ENCODE measurements at places on chromosomes 1 and 21. TPM values are rescaled to one million over a fixed set of nuclear protein-coding genes. Genes with fewer than 3 reads are reported as not detected.
A peak's percentile ranks its signal among the peaks of the same experiment; 100 is the strongest.

GRCh38 chr1:201335901-201336300 lies 41.6 kb downstream of the TNNT2 start:
- no peak for DNase-seq

- no peak for DNase-seq
These were observed 347.9 kb downstream of the USH2A start for GRCh38 chr1:216075339-216075738.

DNA sequence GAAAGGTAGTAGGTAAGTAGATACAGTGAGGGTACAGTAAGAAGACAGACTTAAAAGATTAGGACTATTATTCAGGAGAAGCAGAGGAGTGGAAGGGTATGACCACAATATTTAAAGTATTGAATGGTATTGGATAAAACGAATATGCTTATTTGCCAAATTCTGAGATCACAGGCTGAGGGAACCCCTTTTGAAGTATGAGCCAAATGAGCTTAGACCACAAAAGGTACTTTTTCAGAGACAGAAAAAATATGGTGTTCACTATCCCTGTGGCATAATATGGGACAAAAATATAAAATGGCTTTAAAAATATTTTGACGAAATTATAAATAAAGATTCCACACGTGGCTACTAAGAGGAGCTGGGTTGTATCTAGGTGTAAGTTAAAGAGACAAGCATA lies 880 bp upstream of the MTF2 start:
- no peak for DNase-seq

DNA sequence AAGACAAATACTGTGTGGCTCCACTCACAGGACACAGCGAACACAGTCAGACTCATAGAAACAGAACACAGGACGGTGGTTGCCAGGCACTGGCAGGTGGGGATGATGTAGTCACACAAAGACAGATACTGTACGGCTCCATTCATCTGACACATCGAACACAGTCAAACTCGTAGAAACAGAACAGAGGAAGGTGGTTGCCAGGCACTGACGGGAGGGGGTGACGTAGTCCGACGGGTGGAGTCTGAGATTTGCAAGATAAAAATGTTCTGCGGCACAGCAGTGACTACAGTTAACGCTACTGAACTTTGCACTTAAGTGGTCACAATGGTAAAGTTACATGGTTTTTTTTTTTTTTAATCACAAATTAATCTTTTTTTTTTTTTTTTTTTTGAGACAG lies 18.7 kb downstream of the C21orf58 start:
- DNase-seq, result no peak

DNA sequence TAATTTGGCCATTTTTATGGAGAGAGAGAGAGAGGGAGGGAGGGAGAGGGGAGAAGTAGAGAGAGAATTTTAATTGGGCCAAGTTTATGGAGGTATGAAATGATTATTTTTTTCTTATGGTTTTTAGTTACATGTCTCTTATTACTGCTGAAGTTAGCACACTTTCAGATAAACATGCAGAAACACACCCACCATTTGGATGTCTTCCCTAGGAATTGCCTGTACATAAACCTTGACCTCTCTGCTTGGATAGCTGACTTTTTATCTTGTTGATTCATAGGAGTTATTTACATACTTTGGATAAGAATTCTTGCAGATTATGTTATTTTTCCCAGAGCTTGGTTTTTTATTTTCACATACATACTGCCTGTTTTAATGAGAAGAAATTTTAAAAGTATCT lies 310.2 kb upstream of the ADAMTS5 start:
- DNase-seq, result no peak

DNA sequence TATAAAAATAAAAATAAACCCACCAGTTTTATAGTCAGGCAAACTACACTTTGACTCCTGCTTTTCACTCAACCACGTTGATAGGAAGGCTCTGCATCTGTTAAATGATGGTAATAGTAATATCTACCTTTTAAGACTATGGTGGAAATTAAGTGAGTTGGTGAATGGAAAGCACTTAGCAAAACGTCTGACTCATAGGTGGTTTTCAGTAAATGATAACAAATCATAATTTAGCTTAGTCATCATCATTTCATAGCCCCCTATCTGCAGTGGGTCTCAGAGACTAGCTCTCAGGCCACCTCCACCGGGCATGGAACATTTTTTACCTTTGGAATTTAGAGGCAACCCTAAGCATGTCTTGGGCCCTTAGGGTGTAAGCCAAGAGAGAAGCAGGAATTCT lies 160.0 kb downstream of the PDE4B start:
- no peak for DNase-seq

DNA sequence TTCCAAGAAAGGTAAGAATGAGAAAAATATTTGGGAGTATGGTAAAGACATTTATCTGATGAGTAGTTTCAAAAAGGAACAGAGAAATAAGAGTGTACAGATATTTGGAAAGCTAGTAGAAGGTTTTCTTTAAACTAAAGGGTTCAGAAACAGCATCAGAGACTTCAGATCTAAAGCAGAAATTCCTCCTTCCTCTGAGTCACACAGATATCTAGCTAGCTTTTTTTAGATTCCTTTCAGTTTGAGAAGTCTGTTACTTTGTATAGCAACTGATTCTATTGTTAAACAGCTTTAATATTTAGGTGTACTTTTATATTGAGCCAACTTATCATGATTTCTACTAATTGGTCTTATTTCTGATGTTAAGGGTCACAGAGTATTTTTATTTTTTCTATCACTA lies 4.7 kb downstream of the AMY2B start:
- DNase-seq, result no peak

- no peak for DNase-seq
These were observed 329.5 kb downstream of the SIPA1L2 start for GRCh38 chr1:232300466-232300865.

DNA sequence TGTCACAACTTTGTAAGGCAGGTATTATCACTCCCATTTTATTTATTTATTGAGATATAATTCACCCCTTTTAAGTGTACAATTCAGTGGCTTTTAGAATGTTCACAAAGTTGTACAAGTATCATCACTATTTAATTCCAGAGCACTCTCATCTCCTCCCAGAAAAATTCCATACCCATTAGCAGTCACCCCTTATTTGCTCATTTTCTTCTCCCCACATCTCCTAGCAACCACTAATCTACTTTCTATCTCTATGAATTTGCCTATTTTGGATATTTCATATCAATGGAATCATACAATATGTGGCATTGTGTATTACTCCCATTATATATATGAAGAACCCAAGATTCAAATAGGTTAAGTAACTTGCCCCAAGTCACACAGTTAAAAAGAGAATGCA lies 7.0 kb downstream of the DSTYK start:
- no peak for DNase-seq

GRCh38 chr1:7529917-7530316 lies 241.2 kb upstream of the VAMP3 start:
- no peak for DNase-seq

- DNase-seq, result no peak
These were observed 73.3 kb upstream of the SLC44A3 start for GRCh38 chr1:94746635-94747525.

- no peak for DNase-seq
These were observed 51.5 kb downstream of the MAP3K7CL start for GRCh38 chr21:29181799-29182470.

- DNase-seq, result no peak
These were observed 14.7 kb downstream of the PROX1 start for GRCh38 chr1:214002472-214002871.

- DNase-seq, result no peak
These were observed 531 bp downstream of the SNIP1 start for GRCh38 chr1:37553598-37553926.

DNA sequence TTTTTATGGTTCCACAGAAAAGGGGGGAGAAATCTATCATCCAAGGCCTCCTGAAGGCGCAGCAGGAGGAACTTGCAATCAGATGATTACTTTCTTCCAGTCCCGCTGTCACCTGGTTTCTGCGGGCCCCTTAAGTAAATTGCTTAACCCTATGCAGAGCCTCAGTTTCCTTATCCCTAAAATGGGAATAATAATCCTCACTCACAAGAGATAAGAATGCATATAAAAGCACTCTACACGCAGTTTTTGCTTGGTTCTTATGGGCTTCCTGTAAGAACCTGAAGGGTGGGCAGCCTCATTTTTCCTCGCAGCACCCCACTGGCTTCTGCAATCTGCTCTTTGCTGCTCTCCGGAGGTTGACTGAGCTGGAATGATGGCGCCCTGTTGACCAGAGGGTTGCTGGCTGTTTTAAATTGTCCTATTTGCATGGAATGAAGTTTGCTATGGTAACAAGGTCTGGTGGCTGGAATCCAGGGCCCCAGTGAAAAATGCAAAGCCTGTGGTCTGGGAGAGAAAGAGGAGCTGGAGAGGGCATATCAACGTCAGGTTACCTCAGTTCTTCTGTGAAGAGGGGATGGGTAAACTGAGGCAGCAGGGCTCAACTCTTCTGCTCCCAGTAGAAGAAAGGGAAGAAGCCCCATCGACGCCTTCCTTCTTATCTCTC lies 1.0 kb upstream of the KAZN start:
- peak; percentile 48 for DNase-seq

DNA sequence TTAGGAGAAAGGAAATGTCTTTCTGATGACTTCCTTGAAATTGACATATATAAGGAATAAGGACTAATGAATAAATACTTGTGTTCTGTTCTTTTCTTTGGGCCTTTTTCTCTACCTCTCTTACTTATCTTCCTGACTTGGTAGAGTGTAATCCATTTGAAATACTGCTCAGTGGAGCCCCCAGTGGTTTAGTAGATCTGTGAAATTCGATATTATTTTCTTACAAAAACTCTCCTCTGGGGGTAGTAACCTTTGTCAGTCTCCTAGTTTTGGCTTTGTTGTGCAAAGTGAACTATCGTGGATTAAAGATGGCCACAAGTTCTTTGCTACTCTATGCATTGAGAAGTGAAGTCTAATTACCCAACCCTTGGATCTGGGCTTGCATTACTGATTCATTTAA lies 48.8 kb downstream of the DUSP10 start:
- DNase-seq, result no peak

- no peak for DNase-seq
These were observed 64.9 kb downstream of the PCNT start for GRCh38 chr21:46388896-46389295.

- peak; percentile 79 for DNase-seq
These were observed 765 bp upstream of the VPS45 start for GRCh38 chr1:150066838-150067183.

GRCh38 chr1:247530785-247531184 lies 5.5 kb downstream of the OR2C3 start:
- no peak for DNase-seq

DNA sequence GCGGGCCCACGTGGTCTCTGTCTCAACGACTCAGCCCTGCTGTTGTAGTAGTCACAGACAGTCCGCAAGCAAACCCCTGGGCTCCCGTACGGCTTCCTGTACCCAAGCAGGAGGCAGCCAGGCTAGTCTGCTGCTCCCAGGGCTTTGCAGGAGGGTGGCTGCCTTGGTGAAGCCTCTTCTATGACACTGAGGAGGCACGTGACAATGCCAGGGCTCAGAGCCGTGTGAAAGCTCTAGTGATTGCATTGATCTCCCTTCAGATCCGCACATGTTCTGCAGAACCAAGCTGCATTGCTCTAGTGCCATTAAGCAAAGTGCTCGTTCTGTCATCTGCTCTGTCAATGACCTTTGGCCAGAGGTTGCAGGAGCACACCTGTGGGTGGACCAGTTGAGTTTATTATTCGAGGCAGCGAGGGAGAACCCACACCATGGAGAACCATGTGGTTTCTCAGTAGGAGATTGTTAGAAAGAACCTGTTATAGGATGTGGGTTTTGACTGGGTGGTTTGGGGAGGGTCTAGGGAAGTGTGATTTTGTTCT lies 18.0 kb downstream of the UMODL1 start:
- no peak for DNase-seq

DNA sequence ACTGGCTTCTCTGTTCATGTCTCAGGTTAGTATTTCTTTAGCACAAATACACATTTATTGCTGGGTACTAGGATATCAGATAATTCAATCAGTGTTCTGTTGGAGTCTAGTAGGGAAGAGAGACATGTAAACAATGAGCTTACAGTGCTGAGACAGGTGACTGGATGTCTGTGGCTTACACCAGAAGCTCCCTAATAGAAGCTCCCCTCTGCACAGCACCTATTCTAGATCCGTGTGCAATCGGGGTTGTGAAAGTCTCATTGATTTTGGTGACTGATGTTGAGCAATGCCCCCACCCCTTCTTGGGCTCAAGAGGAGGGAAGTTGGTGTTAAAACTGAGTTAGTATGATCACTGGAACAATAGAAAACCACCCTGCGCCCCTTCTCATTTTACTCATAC lies 279.2 kb downstream of the RPS6KC1 start:
- DNase-seq, result no peak

- no peak for DNase-seq
These were observed 55.5 kb downstream of the ECE1 start for GRCh38 chr1:21234779-21235178.

DNA sequence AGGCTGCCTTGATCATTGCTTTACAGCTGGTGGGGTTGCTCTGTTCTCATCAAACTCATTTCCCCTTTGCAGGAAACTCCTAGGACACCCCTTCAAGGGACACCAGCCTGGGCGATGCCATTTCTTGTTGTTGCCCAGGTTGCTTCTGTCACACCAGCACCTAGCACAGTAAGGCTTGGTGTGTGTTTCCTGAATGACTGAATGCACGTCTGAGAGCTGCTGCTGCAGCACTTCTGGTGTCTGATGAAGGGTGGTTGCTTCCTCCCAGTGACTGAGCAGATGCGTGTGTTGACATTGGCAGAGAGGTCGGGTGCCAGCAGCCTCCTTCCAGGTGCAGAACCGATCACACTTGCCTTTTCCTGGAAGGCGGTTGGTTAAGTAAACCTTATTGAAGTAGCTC lies 477.4 kb downstream of the CAMTA1 start:
- DNase-seq, result no peak

DNA sequence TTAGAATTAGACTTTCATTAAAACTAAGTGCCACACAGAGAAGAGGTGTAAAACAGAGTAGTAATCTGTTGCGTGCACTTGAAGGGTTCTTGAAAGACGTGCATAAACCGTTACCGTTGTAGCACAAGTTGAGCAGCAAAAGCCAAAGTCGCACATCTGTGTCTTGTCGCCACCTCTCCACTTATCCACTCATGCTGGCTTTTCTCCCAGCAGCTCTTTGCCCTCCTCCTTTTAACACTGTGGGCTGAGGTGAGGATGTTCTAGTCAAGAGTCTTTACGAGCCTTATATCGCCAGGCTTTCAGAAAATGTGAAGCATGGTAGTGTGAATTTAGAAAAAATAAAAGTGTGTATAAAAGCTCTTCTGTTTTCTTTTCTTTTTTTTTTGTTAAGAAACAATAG lies 48.0 kb downstream of the NR5A2 start:
- no peak for DNase-seq

DNA sequence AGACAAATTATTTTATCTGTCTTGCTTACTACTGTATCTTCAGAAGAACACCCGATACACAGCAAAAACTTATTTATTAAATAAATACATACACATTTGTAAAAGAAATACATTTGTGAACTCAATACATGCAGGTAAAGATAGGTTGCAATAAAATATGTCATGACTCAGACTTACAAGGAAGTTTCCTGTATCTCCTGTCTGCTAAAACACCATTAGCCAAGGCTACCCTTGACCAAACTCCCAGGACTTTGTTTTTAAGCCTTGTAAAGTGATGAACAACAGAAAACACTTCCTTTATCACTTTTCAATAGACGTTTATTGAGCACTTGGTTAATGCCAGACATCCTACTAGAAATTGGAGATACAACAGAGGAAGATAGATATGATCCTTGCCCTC lies 56.5 kb upstream of the HSD17B7 start:
- no peak for DNase-seq

The CFAP57 gene
- total RNA-seq, result 0.80 TPM

The KPRP gene
- not detected for total RNA-seq

The LRRC71 gene
- total RNA-seq, result not detected

The SAMSN1 gene
- 3.0 TPM for total RNA-seq

The RNU1-3 gene
- total RNA-seq, result 1,303 TPM

The SMIM1 gene
- 6.1 TPM for total RNA-seq

The CCDC18 gene
- total RNA-seq, result 17.3 TPM

The FCRL6 gene
- not detected for total RNA-seq

The TMIGD3 gene
- total RNA-seq, result not detected
